RWPE1 (cell line): ENCODE measurements at places on chromosomes 3 and 15.

DNA sequence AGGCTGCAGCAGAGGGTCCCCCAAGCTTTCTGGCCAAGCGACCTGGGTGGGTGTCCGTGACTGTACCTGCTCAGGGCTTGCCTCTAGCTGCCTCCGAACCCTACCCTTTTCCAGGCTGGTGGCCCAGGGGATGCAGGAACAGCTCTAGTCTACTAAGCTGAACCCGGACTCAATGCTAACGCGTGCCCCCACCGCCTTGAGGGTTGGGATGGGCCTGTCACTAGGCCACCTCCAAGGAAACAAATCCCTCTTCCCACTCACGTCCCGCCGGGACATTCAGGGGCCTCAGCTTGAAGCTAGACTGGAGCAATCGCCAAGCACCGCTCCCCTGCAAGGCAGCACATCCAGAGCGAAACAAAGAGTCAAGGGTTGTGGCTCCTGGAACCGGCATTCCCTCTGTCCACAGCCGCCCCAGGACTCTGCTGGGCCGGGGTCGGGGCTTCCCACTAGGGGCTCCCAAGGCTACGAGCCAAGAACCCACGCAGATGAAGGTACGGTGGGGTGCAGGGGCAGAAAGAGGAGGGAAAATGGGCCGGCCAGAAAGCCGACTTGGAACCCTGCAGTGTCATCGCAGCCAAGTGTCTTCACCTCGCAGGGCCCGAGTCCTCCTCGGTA, 2.9 kb downstream of the FBXL22 start:
- no peak for DNase-seq

GRCh38 chr3:61055447-61055846, 195.8 kb downstream of the FHIT start:
- DNase-seq = no peak

DNA sequence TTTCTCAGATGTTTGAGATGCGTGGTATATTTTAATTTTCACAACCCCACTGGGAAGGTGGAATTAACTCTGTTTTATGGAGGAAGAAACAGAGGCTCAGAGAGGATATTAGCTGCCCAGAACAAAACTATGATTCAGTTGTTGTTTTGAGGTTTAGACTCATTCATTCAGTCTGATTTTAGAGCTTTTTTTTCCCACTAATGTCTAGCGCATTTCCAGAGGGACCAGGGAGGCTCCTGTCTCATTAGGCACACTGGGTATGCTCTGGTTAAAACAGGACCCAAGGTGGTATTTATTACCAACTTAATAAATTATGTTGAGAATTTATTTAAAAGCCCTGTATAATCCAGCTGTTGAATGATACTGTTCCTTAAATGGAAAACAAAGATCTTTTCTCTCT, 272.0 kb upstream of the RGMA start:
- DNase-seq = no peak

DNA sequence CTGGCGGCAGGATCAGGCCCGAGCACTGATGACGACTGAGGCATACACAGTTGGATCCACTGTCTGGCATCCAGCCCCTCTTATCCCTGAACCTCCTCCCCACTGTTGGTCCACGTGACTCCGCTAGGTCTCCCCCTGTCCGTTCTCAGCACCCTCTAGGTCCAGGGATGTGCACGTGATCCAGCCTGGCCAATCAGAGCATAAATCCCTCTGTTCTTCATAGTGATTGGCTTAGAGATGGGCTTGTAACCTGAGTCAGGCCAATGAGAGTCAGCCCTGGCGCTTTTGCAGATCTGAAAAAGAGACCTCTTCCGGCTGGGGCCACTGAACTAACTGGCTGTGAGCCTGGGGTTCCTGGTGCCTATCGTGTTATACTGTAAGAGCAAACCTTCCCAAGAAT, 20.5 kb upstream of the IQSEC1 start:
- DNase-seq = no peak

- DNase-seq = no peak
These were observed 39.7 kb downstream of the FGF12 start for GRCh38 chr3:192687488-192688152.

GRCh38 chr3:170256597-170256996, 34.4 kb downstream of the PRKCI start:
- DNase-seq = no peak
